ENCODE measurements at places on chromosomes 4 and X. TPM values are rescaled to one million over a fixed set of nuclear protein-coding genes. Genes with fewer than 3 reads are reported as not detected.

Gene DDX53
- total RNA-seq, result not detected

Gene WWC2
- 27.1 TPM for total RNA-seq

Gene AMTN
- not detected for total RNA-seq

- no peak overlapping the region for H3K27ac ChIP-seq
- no peak for DNase-seq
- no peaks in the 10 kb centered on the region for H3K36me3 ChIP-seq
- no peaks in the 10 kb centered on the region for H3K27me3 ChIP-seq
Measured at GRCh38 chr4:21964762-21965319, 16.3 kb upstream of the KCNIP4 start.

DNA sequence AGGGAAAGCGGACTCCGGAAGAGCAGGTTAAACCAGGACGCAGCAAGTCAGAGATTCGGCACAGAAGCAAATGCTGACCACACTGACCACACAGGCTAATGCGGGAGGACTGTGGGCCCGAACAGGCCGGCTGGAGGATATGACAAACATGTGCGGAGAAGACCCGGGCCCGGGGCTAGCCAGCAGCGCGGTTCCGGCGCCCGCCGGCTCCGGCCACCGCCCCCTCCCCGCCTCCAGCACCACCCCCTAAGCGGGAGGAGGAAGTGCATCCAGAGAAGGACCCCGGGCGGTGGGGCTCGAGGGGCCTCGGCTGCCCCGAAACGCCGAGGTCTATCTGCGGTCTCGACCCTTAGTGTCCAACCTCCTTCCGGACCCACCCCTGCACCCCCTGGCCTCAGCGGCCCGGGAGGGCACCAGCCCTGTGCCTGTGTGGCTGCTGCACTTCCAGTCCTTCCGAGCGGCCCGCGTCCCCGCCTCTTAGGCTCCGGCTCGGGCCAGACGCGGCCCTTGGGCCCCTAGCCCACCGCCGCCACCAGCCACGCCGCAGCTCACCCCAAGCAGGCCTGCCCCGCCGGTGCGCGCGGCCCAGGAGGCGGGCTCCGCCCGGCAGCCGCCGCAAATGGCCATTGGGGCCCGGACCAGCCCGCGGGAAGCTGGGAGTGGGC, 2.1 kb downstream of the ELOVL6 start:
- H3K4me1 ChIP-seq, result peaks cover 16% of the 10 kb centered on the region
- peak overlapping the region; percentile 94 for H3K4me3 ChIP-seq
- peak; percentile 52 for DNase-seq
- peaks cover 4% of the 10 kb centered on the region for H3K27me3 ChIP-seq

DNA sequence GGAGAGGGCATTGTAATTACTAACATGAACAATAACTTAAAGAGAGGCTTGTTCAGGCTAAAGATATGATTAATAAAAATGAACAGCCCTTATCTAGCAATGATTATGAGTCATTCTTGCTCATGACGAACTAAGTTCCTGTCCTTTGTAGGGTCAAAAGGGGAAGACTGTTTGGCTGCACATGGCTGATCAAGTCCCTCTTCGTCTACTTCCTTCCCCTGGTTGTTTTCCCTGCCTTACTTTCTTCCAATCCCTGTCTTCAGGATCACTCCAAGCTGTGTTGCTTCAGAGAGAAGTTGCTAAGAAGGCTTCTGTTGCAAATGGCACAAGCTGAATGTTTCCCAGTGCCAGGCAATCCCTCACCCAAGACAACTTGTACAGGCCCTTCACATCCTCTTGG, 115.0 kb upstream of the HS3ST1 start:
- no peak for DNase-seq
- peaks cover 9% of the 10 kb centered on the region for H3K4me1 ChIP-seq
- H3K27ac ChIP-seq, result peak overlapping the region; percentile 10
- H3K27me3 ChIP-seq, result no peaks in the 10 kb centered on the region
- H3K36me3 ChIP-seq, result no peaks in the 10 kb centered on the region

GRCh38 chrX:54978448-54978847, 15.5 kb downstream of the PFKFB1 start:
- H3K4me3 ChIP-seq, result no peak overlapping the region
- no peaks in the 10 kb centered on the region for H3K4me1 ChIP-seq

DNA sequence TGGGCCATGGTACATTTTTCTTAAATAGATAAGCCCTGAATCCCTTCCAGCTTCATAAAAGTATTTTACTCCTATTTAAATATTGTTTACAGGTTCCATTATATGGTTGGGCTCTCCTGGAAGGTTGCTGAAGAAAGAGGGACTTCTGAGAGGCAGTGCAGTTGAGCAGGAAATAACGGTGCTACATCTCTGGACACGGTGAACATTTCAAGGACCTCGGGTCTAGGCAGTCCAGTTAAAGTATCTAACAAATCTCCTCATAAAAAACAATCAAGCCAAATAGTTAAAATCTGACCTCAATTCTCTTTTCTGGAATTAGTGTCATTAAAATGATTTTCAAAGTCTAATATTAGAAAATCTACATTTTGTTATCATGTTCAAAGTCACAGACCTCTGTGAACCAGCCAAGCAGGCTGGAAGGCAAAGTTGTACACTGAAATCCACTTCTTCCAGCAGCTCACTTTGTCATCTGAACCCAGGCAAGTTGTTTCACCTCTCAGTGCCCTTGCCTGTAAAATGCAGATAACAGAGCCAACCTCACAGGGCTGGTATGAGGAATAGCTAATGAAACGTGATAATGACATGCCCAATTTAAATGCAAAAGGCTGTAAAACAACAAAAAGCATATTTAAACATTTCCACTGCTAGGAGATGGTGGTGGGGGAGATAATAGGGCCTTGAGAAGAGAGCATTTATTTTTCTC, 267.0 kb upstream of the KLF3 start:
- no peaks in the 10 kb centered on the region for H3K36me3 ChIP-seq
- no peak for DNase-seq
- H3K4me3 ChIP-seq, result no peak overlapping the region
- H3K27me3 ChIP-seq, result no peaks in the 10 kb centered on the region

DNA sequence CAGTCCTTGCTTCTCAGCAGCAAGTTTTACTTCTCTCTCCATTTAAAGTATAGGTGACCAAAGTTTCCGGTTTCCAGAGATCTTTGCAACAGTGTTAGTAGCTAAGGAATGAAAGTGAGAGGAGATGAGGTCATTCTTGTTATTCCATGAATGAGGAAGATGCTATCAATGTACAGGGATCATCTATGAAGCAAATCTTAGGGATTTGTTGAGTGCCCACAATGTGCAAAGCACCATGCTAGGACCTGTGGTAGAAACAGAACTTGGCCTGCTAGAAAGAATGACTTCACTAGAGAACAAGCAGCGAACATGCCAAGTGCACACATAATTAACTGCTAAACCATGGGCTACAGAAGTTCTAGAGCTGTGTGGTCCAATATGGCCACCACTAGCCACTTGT, 112.5 kb downstream of the MID1 start:
- no peak overlapping the region for H3K27ac ChIP-seq
- no peaks in the 10 kb centered on the region for H3K36me3 ChIP-seq
- no peaks in the 10 kb centered on the region for H3K27me3 ChIP-seq
- no peaks in the 10 kb centered on the region for H3K4me1 ChIP-seq
- no peak for DNase-seq
- no peak overlapping the region for H3K4me3 ChIP-seq

GRCh38 chr4:145734576-145735346, 54.8 kb downstream of the C4orf51 start:
- peaks cover 38% of the 10 kb centered on the region for H3K4me1 ChIP-seq
- H3K27ac ChIP-seq, result peak overlapping the region; percentile 98
- no peak for DNase-seq

- no peaks in the 10 kb centered on the region for H3K4me1 ChIP-seq
- H3K4me3 ChIP-seq, result no peak overlapping the region
- no peak overlapping the region for H3K27ac ChIP-seq
- H3K27me3 ChIP-seq, result no peaks in the 10 kb centered on the region
- no peaks in the 10 kb centered on the region for H3K36me3 ChIP-seq
Measured at GRCh38 chrX:65476564-65476963, 58.0 kb downstream of the LAS1L start.

DNA sequence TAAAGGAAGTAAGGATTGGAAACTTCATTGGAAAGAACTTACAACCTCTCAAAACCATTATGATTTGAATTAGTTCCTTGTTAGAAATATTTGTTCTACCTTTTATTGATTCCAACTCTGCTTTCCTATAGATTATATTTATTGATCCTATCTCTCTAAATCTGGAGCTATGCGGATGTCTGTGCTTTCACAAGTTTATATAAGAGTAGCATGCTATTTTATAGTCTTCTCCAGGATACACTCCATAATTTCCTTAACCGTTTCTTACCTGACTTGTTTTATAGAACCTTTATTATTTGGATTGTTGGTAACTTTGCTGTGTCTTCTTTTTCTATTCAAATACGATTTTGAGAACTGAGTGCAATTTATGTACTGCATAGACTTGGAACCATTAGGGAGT, 668.1 kb downstream of the RAPGEF2 start:
- H3K4me3 ChIP-seq, result no peak overlapping the region
- no peaks in the 10 kb centered on the region for H3K27me3 ChIP-seq
- DNase-seq, result no peak
- no peak overlapping the region for H3K27ac ChIP-seq

- no peak for DNase-seq
- H3K27me3 ChIP-seq, result no peaks in the 10 kb centered on the region
- no peaks in the 10 kb centered on the region for H3K4me1 ChIP-seq
- no peak overlapping the region for H3K4me3 ChIP-seq
Measured at GRCh38 chr4:175411251-175411650, 400.8 kb downstream of the GPM6A start.

- DNase-seq, result no peak
- no peak overlapping the region for H3K4me3 ChIP-seq
- no peaks in the 10 kb centered on the region for H3K27me3 ChIP-seq
- H3K4me1 ChIP-seq, result peaks cover 37% of the 10 kb centered on the region
- H3K36me3 ChIP-seq, result peaks cover 3% of the 10 kb centered on the region
Measured at GRCh38 chr4:48370260-48371134, 29.2 kb downstream of the SLAIN2 start.

DNA sequence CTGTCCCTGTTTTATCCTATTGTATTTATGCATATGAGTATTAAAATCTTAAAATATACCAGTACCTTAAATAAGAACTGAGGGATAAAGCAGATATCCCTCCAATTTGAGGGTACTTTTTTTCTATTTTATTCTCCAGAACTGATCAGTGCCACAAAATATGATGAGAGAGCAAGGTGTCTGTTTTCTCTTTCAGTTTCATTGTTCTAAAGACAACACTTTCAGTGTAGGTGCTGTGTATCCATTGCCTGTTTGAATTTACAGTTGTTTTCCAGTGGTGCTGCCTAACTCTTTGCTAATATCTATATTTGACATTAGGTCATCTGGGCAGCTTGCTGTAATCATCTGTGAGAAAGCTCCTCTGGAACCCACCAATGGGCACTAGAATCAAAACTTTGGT, 394.7 kb downstream of the IL1RAPL1 start:
- DNase-seq, result no peak
- H3K27me3 ChIP-seq, result no peaks in the 10 kb centered on the region
- no peak overlapping the region for H3K27ac ChIP-seq
- H3K4me3 ChIP-seq, result no peak overlapping the region
- no peaks in the 10 kb centered on the region for H3K4me1 ChIP-seq
- H3K36me3 ChIP-seq, result no peaks in the 10 kb centered on the region

DNA sequence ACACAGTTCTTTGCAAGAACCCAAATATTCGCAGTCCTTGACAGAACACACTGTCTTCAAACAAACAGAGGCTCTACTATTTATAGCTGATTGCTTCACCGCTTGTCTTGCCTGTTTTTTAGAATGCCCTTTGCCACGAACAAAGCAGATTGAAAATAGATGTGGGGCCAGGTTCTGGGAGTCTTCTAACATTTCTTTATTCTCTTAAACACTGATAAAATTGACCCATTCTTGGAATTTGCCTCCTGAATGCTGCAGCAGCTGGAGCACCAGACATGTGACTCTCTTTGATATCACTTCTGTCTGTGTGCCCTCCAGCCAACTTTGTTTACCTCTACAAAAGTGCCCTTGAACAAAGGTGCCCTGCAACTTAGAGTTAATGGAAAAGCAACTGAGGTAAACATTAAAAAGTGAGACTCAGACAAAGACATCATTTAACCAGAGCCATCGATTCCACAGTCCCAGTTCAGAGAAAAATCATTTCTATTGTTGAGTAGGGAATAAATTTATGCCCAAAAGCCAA, 64.2 kb upstream of the SPP1 start:
- DNase-seq, result no peak
- no peak overlapping the region for H3K27ac ChIP-seq
- no peak overlapping the region for H3K4me3 ChIP-seq
- H3K36me3 ChIP-seq, result no peaks in the 10 kb centered on the region

DNA sequence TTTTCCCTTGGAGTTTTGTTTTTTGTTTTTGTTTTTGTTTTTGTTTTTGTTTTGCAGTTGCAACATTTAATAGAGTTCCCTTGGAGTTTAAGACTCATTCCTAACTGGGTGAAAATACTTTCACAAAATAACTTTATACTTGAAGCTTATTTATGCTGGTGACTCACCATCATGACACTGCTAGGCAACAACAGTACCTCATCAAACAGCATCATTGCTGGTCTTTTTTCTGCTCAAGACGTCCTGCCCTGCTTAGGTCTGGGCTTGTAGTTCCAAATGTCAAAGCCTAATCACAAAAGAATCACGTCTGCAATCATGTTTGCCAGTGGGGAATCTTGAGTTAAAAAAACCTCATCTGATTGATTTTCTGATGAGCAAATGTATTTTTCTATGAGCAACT, 105.7 kb upstream of the PRPS2 start:
- H3K27ac ChIP-seq, result no peak overlapping the region
- H3K4me1 ChIP-seq, result no peaks in the 10 kb centered on the region
- no peaks in the 10 kb centered on the region for H3K36me3 ChIP-seq
- no peak overlapping the region for H3K4me3 ChIP-seq

DNA sequence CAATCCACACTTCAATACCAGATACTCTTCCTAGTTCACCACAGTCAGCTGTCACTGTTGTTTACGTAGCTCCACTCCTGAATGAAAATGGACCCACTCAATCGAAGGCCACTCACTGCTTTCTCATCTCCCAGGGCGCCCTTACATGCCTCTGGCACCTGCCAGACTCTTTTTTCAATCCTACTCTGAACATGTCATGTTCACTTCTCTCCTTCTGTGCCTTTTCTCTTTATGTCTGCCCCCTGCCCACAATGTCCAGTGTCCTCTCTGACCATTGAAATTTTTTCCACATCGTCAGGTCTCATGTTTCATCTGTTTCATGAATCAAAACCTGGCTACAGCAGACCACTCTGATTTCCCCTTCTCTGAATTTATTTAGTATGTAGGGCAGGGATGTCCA, 1.3 kb upstream of the MGAT4D start:
- no peak overlapping the region for H3K27ac ChIP-seq
- H3K4me1 ChIP-seq, result no peaks in the 10 kb centered on the region
- H3K4me3 ChIP-seq, result no peak overlapping the region
- H3K36me3 ChIP-seq, result no peaks in the 10 kb centered on the region
- peaks cover 46% of the 10 kb centered on the region for H3K27me3 ChIP-seq
- DNase-seq, result no peak

DNA sequence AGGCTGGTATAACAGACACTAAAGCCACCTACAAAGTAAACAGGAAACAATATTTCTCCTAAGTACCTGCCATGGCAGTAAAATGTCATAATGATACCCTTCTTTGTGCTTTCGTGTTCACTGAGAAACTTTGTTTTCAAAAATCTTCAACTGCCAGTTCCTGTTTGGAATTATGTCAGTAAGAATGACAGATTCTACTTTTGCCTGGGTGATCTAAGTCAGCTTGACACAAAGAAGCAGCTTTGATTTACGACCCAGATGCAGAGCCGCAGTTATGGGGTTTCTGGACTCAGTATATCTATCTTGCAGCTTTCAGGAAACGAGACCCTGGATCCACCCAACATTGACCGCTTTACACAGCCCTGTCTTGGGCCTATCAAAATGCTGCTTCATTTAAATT, 71.2 kb downstream of the SNX25 start:
- H3K36me3 ChIP-seq, result peaks cover 8% of the 10 kb centered on the region
- no peak for DNase-seq
- H3K27me3 ChIP-seq, result no peaks in the 10 kb centered on the region
- no peaks in the 10 kb centered on the region for H3K4me1 ChIP-seq

- peaks cover 65% of the 10 kb centered on the region for H3K27me3 ChIP-seq
- H3K4me1 ChIP-seq, result no peaks in the 10 kb centered on the region
- no peak overlapping the region for H3K27ac ChIP-seq
- H3K4me3 ChIP-seq, result peak overlapping the region; percentile 55
Measured at GRCh38 chrX:137565318-137565904, 516 bp upstream of the ZIC3 start.

Data from heart right ventricle (tissue), 16 donors.